ENCODE measurements at places on chromosomes 3 and 15. TPM values are rescaled to one million over a fixed set of nuclear protein-coding genes. Genes with fewer than 3 reads are reported as not detected.

Gene DET1
- 3.0 TPM for total RNA-seq

Gene CLDN11
- 21.3 TPM for total RNA-seq

Gene SERPINI2
- not detected for total RNA-seq

Gene OXTR
- 0.96 TPM for total RNA-seq

Gene C15orf62
- total RNA-seq: 0.21 TPM

Gene CCR8
- not detected for total RNA-seq

Gene CCDC54
- total RNA-seq: not detected

Gene P2RY12
- not detected for total RNA-seq

Gene CPEB1
- total RNA-seq: 8.7 TPM

Gene MB21D2
- total RNA-seq: 7.8 TPM

Gene EIF4A2
- total RNA-seq: 441 TPM

Gene TMCO5A
- not detected for total RNA-seq

Gene LRRIQ4
- 0.17 TPM for total RNA-seq

Gene SLC22A13
- total RNA-seq: 0.67 TPM

Gene MAP1A
- total RNA-seq: 0.32 TPM
